ENCODE measurements at places on chromosomes 6 and 20. TPM values are rescaled to one million over a fixed set of nuclear protein-coding genes. Genes with fewer than 3 reads are reported as not detected.

DNA sequence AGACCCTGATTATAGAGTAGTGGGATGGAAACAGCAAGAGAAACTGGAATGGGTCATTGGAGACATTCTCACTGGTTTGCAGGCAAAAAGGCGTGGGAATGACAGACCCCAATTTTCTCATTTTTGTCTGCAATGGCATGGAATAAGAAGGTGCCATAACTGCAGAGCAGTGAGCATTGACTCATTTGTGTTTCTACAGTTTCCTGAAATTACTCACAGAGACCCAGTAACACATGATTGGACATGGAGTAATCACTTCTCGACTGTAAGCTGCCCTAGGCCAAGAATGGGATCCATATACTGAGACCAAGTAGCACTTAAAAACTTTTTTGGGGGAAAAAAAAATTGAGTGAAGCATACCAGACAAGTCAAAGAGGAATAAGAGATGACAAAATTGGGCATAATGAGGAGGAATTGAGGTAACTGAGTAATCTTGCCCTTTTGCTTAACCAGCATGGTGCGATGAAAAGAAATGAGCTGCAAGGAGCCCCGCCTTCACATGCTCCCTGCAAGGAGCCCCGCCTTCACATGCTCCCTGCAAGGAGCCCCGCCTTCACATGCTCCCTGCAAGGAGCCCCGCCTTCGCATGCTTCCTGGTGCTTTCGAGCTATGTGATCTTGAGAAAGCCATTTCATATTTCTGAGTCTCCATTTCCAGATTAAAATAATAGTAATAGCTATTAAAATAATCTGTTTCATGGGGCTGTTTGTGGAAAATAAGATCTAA lies 44.1 kb downstream of the NHSL1 start:
- peak overlapping the region; percentile 27 for H3K4me3 ChIP-seq
- peak overlapping the region; percentile 36 for H3K27ac ChIP-seq
- DNase-seq = peak; percentile 70
- H3K4me1 ChIP-seq = peaks cover 8% of the 10 kb centered on the region
- no peaks in the 10 kb centered on the region for H3K36me3 ChIP-seq

GRCh38 chr6:29758761-29759160 lies 35.5 kb downstream of the HLA-F start:
- H3K27ac ChIP-seq = no peak overlapping the region
- no peak for DNase-seq
- no peaks in the 10 kb centered on the region for H3K27me3 ChIP-seq
- H3K4me1 ChIP-seq = no peaks in the 10 kb centered on the region

- H3K4me1 ChIP-seq = no peaks in the 10 kb centered on the region
- no peaks in the 10 kb centered on the region for H3K27me3 ChIP-seq
- no peak overlapping the region for H3K4me3 ChIP-seq
- H3K27ac ChIP-seq = peak overlapping the region; percentile 9
- H3K36me3 ChIP-seq = no peaks in the 10 kb centered on the region
Observed at GRCh38 chr6:2943564-2943955, 27.8 kb downstream of the SERPINB6 start.

- no peaks in the 10 kb centered on the region for H3K36me3 ChIP-seq
- DNase-seq = no peak
- no peak overlapping the region for H3K4me3 ChIP-seq
- no peaks in the 10 kb centered on the region for H3K4me1 ChIP-seq
- no peaks in the 10 kb centered on the region for H3K27me3 ChIP-seq
- no peak overlapping the region for H3K27ac ChIP-seq
Observed at GRCh38 chr6:83367104-83367503, 63.7 kb downstream of the ME1 start.

GRCh38 chr20:48287021-48287494 lies 501.8 kb upstream of the SULF2 start:
- H3K4me1 ChIP-seq = no peaks in the 10 kb centered on the region
- no peaks in the 10 kb centered on the region for H3K36me3 ChIP-seq
- peak overlapping the region; percentile 70 for H3K27ac ChIP-seq
- no peaks in the 10 kb centered on the region for H3K27me3 ChIP-seq
- H3K4me3 ChIP-seq = no peak overlapping the region
- no peak for DNase-seq

- peak overlapping the region; percentile 30 for H3K27ac ChIP-seq
- no peaks in the 10 kb centered on the region for H3K36me3 ChIP-seq
- DNase-seq = no peak
- no peaks in the 10 kb centered on the region for H3K4me1 ChIP-seq
- no peak overlapping the region for H3K4me3 ChIP-seq
- no peaks in the 10 kb centered on the region for H3K27me3 ChIP-seq
Observed at GRCh38 chr6:136788069-136788902, 4.0 kb downstream of the MAP3K5 start.

DNA sequence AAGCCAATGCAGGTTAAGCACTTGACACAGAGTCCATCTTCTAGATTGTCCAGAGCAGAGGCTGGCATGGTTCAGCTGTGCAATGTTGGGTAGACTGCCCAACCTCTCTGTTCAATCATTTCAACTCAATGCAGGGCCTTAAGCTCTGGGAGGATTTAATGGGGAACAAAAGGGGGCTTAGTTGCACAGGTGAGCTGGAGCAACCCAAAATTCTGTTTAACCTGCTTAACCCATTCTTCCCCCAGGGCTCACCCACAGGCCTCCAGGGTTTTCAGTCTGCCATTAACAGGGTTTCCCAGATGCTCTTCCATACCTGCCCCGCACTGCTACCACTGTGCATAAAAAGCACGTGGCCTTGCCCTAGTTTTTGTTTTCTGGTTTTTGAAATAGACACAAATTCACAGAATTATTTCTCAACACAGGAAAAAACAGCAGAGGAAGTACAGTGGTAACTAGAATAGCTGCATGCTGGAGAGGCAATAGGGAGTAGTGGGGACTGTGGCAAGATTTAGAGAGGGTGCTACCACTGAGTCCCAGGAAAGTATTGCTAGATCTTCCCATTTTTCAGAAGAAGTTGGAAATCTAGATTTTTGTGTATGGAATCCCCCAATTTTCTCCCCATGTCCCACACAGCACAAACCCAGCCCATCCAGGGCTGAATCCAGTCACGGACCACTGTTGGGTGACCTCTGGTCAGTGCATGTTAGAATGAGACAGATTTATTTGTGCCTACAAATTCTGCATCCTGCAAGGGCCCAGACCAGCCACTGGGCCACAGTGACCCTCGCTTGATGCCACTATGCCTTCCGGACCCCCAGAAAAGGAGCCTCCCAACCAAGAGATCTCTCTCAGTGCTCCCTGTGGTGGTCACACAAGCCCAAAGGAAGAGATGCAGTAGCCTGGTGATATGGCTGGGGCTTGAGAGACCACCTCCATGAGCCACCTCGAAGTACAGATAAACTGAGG lies 4.6 kb downstream of the PTGIS start:
- peak overlapping the region; percentile 82 for H3K27ac ChIP-seq
- no peaks in the 10 kb centered on the region for H3K36me3 ChIP-seq
- H3K4me3 ChIP-seq = no peak overlapping the region

GRCh38 chr6:72580281-72580940 lies 41.5 kb upstream of the KCNQ5 start:
- no peak for DNase-seq
- no peaks in the 10 kb centered on the region for H3K4me1 ChIP-seq
- no peaks in the 10 kb centered on the region for H3K36me3 ChIP-seq
- no peaks in the 10 kb centered on the region for H3K27me3 ChIP-seq
- no peak overlapping the region for H3K27ac ChIP-seq
- H3K4me3 ChIP-seq = no peak overlapping the region

DNA sequence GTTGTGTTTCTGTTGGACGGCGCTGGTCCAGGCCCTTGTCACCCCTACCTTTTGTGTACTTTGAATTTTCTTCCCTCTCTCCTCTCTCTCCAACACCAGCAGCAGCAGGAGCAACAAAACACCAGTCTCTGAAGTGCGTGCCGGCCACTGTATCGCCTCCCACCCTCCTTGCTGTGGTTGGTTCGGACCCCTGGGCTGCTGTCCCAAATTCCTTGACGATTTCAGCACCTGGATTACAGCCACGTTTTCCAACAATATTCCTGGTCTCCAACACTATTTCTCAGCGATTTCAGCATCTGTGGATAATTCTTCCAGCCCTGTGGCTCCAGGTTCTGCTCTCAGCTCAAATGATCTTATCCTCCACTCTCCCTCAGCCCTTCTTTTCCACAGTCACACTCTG lies 11.8 kb downstream of the MAS1 start:
- no peaks in the 10 kb centered on the region for H3K27me3 ChIP-seq
- H3K36me3 ChIP-seq = no peaks in the 10 kb centered on the region

- DNase-seq = no peak
- H3K4me3 ChIP-seq = no peak overlapping the region
- no peaks in the 10 kb centered on the region for H3K27me3 ChIP-seq
- no peak overlapping the region for H3K27ac ChIP-seq
Observed at GRCh38 chr20:7770578-7770977, 169.7 kb downstream of the HAO1 start.

DNA sequence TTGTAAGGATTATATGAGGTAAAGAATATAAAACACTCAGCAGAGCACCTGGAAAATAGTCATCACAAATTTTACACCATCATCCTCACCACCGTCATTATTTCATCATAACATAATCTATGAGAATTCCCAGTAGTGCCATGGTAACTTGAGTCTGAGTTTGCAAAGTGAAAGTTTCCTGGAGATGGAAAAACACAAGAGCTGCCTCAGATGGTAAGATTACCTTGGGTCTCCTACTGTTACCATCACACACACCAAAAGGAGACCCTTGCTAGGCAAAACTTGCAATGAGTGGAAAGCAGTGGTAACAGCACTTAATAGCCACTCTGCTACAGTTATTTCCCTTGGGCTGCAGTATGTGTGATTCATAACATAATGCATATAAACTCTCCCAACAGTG lies 589.8 kb downstream of the RNF144B start:
- H3K4me3 ChIP-seq = no peak overlapping the region
- no peaks in the 10 kb centered on the region for H3K27me3 ChIP-seq
- no peaks in the 10 kb centered on the region for H3K36me3 ChIP-seq
- H3K4me1 ChIP-seq = no peaks in the 10 kb centered on the region
- H3K27ac ChIP-seq = no peak overlapping the region

DNA sequence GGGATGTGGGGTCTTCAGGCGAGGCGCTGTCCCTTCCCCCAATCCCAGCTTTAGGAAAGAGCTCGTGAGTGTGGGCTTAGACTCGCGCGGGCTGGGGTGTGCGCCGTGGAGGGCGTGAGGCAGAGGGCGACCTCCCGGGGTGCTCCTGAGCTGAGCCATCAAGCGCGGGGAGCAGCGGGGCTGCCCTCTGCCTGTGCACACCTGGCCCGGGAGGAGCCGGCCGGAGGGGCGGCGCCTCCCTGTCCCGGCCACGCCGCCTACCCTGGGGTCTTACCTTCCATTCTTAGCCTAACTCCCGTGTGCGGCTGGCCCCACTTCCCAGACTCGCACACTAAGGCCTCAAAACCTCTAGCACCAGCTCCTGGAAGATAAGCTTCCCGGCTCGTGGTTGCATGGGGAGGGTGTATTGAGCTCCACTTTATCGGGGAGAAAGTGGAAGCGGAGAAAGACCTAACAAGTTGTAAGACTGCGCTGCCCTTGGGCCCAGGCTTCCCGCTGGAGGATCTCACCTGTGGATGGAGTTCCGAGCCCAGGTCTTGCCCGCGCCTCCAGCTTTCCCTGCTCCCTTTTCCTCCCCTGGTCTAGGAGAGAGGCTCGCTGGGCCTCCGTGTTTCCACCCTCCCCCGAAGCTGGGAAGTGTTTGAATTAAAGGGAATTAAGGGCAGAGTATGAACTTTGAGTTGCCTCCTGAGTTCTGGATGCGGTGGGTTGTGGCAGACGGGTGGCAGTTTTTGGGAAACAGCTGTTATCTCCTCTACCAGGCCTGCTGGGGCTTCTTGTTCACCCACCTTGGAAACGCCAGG lies 1.2 kb downstream of the DNMT3B start:
- H3K4me1 ChIP-seq = peaks cover 6% of the 10 kb centered on the region
- no peak for DNase-seq
- no peaks in the 10 kb centered on the region for H3K27me3 ChIP-seq
- no peaks in the 10 kb centered on the region for H3K36me3 ChIP-seq
- H3K4me3 ChIP-seq = peak overlapping the region; percentile 62

DNA sequence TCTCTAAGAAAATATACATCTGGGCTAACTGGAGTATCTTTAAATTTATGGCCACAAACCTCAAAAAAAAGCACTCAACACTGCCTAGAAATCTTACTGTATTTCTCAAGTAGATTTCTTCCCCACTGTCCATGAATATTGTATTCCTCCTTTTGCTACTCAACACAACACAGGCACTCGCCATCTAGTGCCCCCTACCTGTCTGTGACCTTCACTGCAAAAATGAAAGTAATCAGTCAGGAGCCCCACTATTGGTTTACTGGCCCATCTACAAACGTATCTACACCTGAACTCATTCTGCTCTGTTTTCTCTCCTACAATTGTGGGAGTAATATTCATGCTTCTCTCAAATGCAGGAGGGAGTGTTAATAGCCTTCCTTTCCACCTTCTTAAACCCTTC lies 58.3 kb downstream of the LY86 start:
- DNase-seq = no peak
- no peak overlapping the region for H3K27ac ChIP-seq
- H3K27me3 ChIP-seq = no peaks in the 10 kb centered on the region
- H3K36me3 ChIP-seq = no peaks in the 10 kb centered on the region

GRCh38 chr6:148535976-148536375 lies 193.3 kb downstream of the SASH1 start:
- H3K4me3 ChIP-seq = no peak overlapping the region
- H3K27me3 ChIP-seq = no peaks in the 10 kb centered on the region

DNA sequence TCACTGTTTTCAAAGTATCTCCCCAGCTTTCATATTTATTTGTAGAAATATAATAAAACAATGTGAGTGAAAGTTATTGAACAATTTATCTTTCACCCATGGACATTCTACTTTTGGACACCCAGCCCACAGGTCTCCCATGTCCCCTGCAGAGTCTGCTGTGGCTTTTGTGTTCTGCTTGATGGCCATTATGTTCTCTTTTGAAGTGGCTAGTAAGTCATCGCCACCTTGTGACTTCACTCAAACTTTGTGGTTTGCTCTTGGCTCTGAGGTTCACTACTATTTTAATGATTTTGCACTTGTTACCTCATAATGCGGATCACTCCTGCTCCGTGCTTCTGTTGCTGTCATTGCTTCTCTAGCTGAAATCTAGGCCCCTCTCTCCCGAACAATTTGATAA lies 10.2 kb upstream of the DEFB113 start:
- H3K27me3 ChIP-seq = no peaks in the 10 kb centered on the region
- no peak overlapping the region for H3K27ac ChIP-seq
- no peaks in the 10 kb centered on the region for H3K36me3 ChIP-seq

DNA sequence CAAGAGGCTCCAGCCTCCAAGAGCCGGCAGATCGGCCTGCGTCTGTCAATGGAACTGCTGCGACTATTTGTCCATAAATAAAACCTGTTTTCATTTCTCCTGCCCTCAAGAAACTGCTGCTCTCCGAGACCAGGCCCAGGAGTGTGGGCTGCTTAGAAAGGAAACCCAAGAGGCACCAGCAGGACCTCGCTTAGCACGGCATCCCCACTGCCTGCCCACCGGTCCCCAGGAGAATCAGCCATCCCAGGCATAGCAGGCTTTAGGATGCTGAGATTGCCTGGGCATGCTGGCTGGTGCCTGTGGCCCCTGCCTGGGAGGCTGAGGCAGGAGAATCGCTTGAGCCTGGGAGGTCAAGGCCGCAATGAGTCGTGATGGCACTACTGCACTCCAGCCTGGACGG lies 17.6 kb downstream of the NTSR1 start:
- no peak overlapping the region for H3K27ac ChIP-seq
- DNase-seq = no peak
- H3K4me1 ChIP-seq = no peaks in the 10 kb centered on the region
- peaks cover 73% of the 10 kb centered on the region for H3K27me3 ChIP-seq
- no peak overlapping the region for H3K4me3 ChIP-seq
- no peaks in the 10 kb centered on the region for H3K36me3 ChIP-seq

The FILIP1 gene
- 2.9 TPM for total RNA-seq

The LY6G5C gene
- 0.64 TPM for total RNA-seq

The CENPQ gene
- total RNA-seq = 9.7 TPM

The BTN1A1 gene
- total RNA-seq = not detected

The BAG2 gene
- total RNA-seq = 2.2 TPM

The GSTA4 gene
- 25.9 TPM for total RNA-seq

The DPPA5 gene
- not detected for total RNA-seq

The PHACTR1 gene
- total RNA-seq = 4.6 TPM
